ENCODE measurements at places on chromosomes 4 and X.
A peak's percentile ranks its signal among the peaks of the same experiment; 100 is the strongest.

DNA sequence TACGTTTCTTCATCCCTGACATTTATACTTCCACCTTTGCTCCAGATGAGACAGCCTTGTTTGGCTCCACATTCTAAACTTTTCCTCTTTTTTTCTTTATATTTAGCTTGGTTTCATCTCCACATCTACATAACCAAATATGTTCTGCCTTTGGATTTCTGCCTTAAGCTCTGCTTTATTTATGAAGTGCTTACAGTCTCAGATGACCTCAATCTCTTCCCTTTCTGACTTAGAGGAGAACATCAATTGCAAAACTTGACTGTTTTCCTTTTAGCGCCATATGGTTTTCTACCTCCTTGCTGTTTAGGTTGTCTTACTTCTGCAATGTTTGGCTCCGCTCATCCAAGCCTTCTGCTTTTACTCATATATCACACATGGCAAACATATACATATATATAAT is 7.5 kb downstream of the ASB5 start:
- no peaks in the 10 kb centered on the region for H3K4me1 ChIP-seq
- no peaks in the 10 kb centered on the region for H3K27me3 ChIP-seq
- H3K4me3 ChIP-seq = no peak overlapping the region
- DNase-seq = no peak

DNA sequence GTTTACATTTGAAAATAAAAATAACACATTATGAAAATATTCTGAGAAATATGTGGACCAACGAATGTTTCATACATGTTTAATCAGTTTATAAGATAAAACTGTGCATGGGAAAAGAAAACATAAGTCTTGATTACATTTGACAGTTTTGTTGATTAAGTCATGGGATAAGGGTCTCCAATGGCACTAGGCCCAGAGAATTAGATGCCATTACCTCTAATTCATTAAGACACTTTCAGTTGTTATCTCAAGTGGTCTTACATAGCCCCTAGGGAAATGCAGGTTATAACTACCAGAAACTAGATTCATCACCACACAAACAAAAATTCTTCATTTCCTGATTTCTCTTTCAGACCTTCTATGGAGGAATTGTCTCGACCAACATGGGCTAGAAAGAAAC is 300.8 kb downstream of the PCDH7 start:
- no peaks in the 10 kb centered on the region for H3K36me3 ChIP-seq
- H3K27me3 ChIP-seq = no peaks in the 10 kb centered on the region
- H3K4me3 ChIP-seq = no peak overlapping the region
- no peaks in the 10 kb centered on the region for H3K4me1 ChIP-seq
- DNase-seq = no peak
- H3K27ac ChIP-seq = no peak overlapping the region

DNA sequence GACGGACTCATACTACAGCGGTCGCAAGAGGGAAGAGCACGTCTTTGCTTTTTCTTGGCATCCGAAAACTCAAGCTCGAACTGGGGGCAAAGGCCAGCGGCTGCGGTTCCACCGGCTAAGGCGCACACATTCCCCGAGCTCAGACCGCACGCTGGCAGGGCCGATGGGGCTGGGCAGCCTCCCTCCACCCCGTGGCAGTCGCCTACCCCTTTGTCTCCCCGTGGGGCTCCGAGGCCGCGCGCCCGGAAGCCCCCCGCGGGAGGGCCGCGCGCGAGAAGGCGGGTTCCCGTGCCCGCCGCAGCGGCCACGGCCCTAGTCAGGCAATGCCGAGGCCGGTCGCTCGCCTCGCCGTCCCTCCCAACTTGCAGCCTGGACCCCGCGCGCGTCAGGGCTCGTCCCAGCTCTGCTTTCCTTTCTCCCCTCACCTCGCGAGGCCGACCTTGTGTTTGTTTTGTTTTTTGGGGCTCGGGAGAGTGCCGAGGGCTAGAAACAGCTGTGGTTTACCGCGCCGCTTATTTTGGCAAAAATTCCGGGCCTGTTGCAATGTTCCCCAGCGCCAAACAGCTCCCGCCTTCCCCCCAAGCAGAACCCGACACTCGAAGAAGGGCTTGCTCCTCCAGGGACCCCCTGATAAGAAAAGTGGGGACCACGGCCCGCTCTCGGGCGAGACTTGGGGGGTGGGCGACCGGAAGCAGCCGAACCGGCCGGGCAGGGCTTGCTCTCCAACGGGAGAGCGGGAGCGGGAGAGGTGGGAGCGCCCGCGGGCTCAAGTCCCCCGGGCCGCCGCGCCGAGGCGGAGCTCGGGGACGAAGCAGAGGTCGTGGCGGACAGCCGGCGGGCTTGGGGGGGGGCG is 561 bp upstream of the N4BP2 start:
- peak overlapping the region; percentile 100 for H3K27ac ChIP-seq
- no peaks in the 10 kb centered on the region for H3K36me3 ChIP-seq
- DNase-seq = peak; percentile 78
- H3K4me1 ChIP-seq = peaks cover 1% of the 10 kb centered on the region

DNA sequence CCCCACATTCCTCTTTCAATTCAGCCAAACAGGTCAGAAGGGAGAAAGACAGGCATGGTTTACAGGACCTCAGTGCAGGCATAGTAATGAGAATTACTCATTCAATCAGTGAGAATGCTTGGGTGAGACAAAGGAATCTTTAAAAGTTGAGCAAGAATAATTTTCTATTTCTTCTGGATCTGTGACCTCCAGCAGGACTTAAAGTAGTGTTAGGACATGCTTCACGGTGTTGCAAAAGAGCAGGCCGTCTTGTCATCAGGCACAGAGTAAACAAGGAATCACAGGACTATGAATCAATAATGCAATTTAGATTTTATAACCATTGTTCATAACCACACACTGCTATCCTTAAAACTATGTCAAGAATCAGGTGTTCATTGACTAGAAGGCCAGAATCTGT is 130.6 kb upstream of the GLRA2 start:
- no peaks in the 10 kb centered on the region for H3K4me1 ChIP-seq
- H3K27me3 ChIP-seq = no peaks in the 10 kb centered on the region
- H3K4me3 ChIP-seq = no peak overlapping the region
- no peak overlapping the region for H3K27ac ChIP-seq
- no peak for DNase-seq

DNA sequence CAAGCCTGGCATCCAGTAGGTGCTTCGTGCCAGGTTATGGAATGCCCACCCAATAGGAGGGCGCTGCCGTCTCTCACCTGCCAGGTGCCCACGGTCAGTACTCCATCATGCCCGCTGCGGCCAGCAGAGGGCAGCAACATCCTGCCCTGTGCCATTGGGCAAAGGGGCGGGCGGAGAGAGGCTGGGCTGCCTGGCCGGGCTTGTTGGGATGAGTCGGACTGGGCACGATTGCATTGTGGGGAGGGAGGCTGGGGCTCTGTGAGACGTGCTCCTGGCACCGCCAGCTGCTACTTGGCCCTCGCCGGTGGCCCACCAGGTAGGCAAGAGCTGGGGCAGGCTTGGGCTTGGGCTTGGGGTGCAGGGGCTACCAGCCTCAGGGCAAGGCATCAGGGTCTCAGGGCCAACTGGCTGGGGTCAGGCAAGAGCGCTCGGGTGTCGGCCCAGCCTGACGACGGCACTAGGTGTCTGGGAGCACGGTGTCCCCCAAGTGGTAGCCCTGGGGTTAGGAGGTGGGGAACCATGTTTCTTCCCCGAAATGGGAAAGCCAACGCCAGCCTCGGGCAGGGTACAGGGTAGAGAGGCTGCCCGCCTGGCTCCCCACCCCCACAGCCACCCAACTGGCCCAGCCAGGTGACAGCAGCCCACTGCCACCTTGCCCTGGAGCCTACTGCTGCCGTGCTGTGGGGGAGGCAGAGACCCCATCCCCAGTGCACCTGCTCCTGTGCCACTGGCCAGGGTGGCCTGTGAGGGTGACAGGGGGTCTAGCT is at the start of gene PLXNB3:
PLXNB3 (plus strand) TSS at position 261 of the 767 bp plus-strand sequence. CDS start 1,287 bp downstream, outside the sequence.
- no peaks in the 10 kb centered on the region for H3K27me3 ChIP-seq
- DNase-seq = peak; percentile 73
- no peaks in the 10 kb centered on the region for H3K4me1 ChIP-seq
- H3K4me3 ChIP-seq = no peak within 1 kb of the TSS
- H3K36me3 ChIP-seq = no peaks in the 10 kb centered on the region

DNA sequence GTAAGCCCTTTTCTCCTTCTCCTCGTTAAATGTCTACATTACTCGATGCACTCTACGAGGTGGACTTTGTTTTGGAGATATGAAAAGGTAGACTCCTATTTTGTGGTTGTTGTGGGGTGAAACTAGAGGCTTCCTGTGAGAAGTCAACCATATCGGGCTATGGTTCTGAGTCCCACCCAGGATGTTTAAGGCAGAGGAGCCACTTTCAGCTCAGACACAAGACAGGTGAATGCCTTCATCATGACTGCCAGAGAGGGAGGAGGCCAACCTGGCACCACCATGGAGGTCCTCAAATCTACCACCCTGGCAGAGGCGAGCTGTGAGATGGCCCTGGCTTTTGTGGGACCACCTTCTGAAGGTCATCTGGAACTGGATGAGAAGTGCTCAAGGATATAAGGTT is 154.4 kb upstream of the KLF3 start:
- H3K27ac ChIP-seq = no peak overlapping the region
- H3K4me3 ChIP-seq = no peak overlapping the region

DNA sequence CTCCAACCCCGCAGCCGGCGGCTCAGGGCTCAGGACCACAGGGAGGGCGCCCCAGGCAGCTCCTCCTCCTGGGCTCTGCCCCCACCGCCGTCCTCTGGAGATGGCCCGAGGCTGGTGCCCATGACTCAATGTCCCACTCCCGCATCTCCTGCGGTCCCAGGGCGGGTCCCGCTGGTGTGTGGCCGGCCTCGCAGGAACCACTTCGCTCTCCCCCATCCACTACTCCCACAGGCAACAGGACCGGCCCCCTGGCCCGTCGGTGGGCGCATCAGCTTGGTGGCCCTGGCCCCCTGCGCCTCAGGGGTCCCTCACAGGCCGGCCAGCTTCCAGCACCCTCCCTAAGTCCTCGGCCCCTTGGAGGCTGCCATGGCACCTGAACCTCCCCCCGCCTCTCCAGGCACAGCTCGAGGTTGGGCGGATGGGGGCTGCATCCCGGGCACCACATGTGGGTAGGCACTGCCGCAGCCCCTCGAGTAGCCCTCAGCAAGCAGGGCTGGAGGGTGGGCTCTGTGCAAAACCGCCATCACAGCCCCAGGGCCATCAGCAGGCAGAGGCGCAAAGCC is 22.8 kb upstream of the SPON2 start:
- H3K4me3 ChIP-seq = no peak overlapping the region
- H3K36me3 ChIP-seq = no peaks in the 10 kb centered on the region
- DNase-seq = no peak
- no peaks in the 10 kb centered on the region for H3K27me3 ChIP-seq
- peaks cover 11% of the 10 kb centered on the region for H3K4me1 ChIP-seq
- no peak overlapping the region for H3K27ac ChIP-seq

DNA sequence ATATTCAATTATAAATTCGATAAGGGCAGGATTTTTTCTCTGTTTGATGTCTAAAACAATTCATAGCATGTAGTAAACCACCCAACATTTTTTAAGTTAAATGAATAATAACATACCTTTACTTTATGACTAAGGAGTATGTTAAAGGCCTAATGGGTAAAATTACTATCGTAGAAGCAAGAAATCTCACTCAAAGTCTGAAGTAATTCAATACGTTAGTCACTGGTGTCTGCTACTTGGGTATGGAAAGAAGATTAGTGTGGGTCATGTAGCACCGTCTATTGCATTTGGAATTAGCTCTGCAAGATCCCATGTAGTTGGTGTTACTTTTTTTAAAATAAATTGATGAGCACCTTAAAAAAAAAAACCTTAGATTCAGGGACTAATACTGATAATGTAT is 374.5 kb downstream of the GRID2 start:
- H3K27me3 ChIP-seq = no peaks in the 10 kb centered on the region
- H3K27ac ChIP-seq = no peak overlapping the region
- no peak for DNase-seq
- no peaks in the 10 kb centered on the region for H3K36me3 ChIP-seq
- H3K4me1 ChIP-seq = no peaks in the 10 kb centered on the region

DNA sequence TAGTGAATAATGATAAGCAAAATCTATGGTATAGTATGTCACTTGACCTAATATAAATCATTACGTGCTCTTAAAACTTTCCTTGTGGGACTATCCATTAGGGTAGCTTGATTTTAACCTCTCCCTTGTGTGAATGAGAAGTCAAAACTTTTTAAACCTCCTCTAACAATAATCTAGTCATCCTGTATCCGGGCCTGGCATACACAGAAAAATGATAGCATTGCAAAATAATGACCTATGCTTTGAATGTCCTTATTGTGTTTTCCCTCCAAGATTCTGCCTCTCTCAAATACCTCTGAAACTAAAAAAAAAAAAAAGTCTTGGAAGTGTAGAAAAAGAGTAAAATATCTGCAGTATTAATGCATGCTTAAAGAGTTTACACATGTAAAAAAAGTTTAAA is 250.0 kb upstream of the NDST3 start:
- H3K4me1 ChIP-seq = no peaks in the 10 kb centered on the region
- no peaks in the 10 kb centered on the region for H3K27me3 ChIP-seq
- no peak overlapping the region for H3K4me3 ChIP-seq
- no peak for DNase-seq

- no peak overlapping the region for H3K27ac ChIP-seq
- H3K36me3 ChIP-seq = peaks cover 14% of the 10 kb centered on the region
- H3K27me3 ChIP-seq = no peaks in the 10 kb centered on the region
- peaks cover 2% of the 10 kb centered on the region for H3K4me1 ChIP-seq
- no peak for DNase-seq
Measured at GRCh38 chr4:80062527-80062926, 10.5 kb downstream of the ANTXR2 start.

DNA sequence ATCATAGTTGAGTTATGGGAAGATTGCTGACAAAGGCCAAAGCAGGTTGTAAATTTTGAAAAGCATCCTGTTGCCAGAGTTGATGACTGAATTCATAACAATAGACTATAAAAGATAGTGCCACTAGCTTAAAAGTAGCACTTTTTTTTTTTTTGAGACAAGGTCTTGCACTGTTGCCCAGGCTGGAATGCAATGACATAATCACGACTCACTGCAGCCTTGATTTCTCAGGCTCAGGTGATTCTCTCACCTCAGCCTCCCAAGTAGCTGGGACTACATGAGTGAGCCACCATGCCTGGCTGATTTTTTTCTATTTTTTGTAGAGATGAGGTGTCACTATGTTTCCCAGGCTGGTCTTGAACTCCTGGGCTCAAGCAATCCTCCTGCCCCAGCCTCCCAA is 122.7 kb downstream of the SPOCK3 start:
- no peaks in the 10 kb centered on the region for H3K36me3 ChIP-seq
- no peaks in the 10 kb centered on the region for H3K4me1 ChIP-seq
- no peak overlapping the region for H3K4me3 ChIP-seq
- no peak overlapping the region for H3K27ac ChIP-seq
- no peak for DNase-seq

GRCh38 chr4:8103421-8104390 is 54.9 kb downstream of the ABLIM2 start:
- H3K36me3 ChIP-seq = no peaks in the 10 kb centered on the region
- H3K4me3 ChIP-seq = no peak overlapping the region
- no peak overlapping the region for H3K27ac ChIP-seq
- H3K4me1 ChIP-seq = no peaks in the 10 kb centered on the region
- H3K27me3 ChIP-seq = no peaks in the 10 kb centered on the region
- DNase-seq = no peak

DNA sequence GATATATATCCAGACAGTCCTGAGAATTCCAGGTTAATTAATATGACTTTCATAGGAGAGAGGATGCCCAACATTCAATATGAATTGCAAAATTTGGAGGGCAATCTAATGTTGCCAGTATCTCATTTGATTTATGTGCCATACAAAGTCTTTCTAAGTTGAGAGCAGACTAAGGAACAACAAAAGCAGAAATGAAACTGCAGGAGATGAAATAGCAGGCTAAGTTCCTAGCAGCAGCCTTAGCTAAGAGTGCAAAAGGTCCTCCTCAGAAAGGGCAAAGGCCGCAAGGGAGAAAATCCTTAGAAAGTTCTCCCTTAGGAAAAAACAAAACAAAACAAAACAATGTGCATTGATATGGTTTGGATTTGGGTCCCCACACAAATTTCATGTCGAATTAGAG is 602.9 kb upstream of the HTR2C start:
- no peaks in the 10 kb centered on the region for H3K4me1 ChIP-seq
- H3K27ac ChIP-seq = no peak overlapping the region
- H3K4me3 ChIP-seq = no peak overlapping the region
- peaks cover 7% of the 10 kb centered on the region for H3K27me3 ChIP-seq
- H3K36me3 ChIP-seq = no peaks in the 10 kb centered on the region
